ENCODE measurements at places on chromosomes 3 and 15. TPM values are rescaled to one million over a fixed set of nuclear protein-coding genes. Genes with fewer than 3 reads are reported as not detected.

SAXO2 gene
- 30.2 TPM for total RNA-seq

PLSCR4 gene
- not detected for total RNA-seq

PFKFB4 gene
- total RNA-seq, result 3.3 TPM

GATA2 gene
- total RNA-seq, result not detected

OCA2 gene
- total RNA-seq, result 0.12 TPM

RBMS3 gene
- total RNA-seq, result not detected

CNTN6 gene
- not detected for total RNA-seq

GNAT1 gene
- total RNA-seq, result not detected

FOXB1 gene
- total RNA-seq, result not detected

HTR3E gene
- total RNA-seq, result not detected

EFCC1 gene
- not detected for total RNA-seq

BHLHE40 gene
- total RNA-seq, result 52.4 TPM

DNAJC19 gene
- total RNA-seq, result 50.3 TPM

Measured in B cell (primary cell).